ENCODE measurements at places on chromosomes 3 and 15.

DNA sequence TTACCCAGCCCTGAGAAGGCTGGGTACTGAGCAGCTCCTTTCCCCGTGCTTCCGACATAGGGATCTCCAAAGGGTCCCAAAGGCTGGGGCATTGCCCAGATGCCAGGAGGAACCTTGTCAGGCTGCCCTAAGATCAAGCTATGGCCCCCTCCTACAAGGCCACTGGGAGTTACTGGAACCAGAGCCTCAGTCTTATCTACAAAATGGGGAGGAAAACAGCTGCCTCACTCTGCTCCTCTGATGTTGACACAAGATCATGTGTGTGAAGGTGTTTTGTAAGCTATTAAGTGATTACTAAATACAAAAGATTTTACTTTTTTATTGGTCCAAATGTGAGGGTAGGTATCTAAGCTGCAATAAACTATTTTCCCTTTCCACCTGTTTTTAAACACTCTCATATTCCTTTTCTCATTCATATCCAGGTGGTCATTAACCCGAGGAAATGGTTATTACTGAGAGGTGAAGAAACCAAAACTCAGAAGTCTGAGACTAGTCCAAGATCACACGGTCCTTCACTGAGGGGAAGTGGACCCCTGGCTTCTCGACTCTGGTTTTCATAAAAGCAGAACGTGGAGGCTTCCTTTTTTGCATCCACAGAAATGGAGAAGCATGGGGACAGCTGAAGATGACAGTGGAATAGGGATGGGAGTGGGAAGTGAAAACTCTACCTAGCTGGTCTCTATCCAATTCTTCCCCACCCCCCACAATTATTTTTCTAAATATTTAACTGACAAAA lies 1.7 kb downstream of the ARPIN start:
- DNase-seq, result no peak

DNA sequence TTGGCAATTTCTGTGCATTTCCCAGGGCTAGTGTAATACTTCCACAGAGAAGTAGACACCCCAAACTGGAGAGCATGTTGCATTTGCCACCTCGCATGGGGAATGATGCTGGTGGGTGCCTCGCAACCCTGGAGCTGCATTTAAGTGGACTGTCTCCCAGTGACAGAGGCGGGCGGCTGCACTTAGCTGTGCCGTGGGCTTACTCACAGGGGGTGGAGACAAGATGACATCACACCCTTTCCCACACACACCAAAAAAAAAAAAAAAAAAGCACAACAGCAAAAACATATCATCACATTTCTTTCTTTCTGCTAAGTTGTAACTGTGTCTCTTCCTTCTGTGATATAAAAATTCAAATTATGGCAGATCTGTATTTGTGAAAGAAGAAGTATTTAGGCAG lies at the start of gene ABI3BP:
ABI3BP (minus strand) TSS at position 113 of the 400 bp plus-strand sequence; CDS start at position 76, 37 bp downstream.
- DNase-seq, result peak; percentile 36

DNA sequence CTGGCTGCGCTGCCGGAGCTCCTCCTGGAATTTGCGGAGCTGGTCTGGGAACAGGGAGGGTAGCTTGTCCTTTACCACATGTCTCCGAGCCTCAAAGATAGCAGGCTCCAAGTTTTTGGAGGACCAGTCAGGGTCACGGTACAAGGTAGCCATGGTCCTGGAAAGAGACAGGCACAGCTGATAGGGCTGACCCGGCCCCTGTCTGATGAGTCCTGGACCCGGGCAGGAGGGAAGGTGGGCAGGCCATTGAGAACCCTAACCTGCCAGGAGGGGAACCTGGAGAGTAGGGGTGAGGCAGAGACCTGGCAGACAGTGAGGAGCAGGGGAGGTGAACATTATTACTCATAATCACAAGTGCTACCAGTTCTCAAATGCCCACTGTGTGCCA lies 20.4 kb upstream of the EHD4 start:
- DNase-seq, result no peak

GRCh38 chr3:39907981-39908380 lies 98.6 kb downstream of the MYRIP start:
- no peak for DNase-seq

GRCh38 chr15:46751303-46751702 lies 966.0 kb upstream of the SEMA6D start:
- no peak for DNase-seq

- no peak for DNase-seq
These were observed 617.4 kb downstream of the SI start for GRCh38 chr3:164460851-164461250.

GRCh38 chr3:127535901-127536829 lies 54.4 kb downstream of the TPRA1 start:
- no peak for DNase-seq

- no peak for DNase-seq
These were observed 108.9 kb upstream of the ABHD17C start for GRCh38 chr15:80586161-80586560.

GRCh38 chr3:99751649-99752048 lies 66.0 kb upstream of the CMSS1 start:
- no peak for DNase-seq

- DNase-seq, result no peak
These were observed 63.4 kb downstream of the SNRK start for GRCh38 chr3:43349716-43350115.

DNA sequence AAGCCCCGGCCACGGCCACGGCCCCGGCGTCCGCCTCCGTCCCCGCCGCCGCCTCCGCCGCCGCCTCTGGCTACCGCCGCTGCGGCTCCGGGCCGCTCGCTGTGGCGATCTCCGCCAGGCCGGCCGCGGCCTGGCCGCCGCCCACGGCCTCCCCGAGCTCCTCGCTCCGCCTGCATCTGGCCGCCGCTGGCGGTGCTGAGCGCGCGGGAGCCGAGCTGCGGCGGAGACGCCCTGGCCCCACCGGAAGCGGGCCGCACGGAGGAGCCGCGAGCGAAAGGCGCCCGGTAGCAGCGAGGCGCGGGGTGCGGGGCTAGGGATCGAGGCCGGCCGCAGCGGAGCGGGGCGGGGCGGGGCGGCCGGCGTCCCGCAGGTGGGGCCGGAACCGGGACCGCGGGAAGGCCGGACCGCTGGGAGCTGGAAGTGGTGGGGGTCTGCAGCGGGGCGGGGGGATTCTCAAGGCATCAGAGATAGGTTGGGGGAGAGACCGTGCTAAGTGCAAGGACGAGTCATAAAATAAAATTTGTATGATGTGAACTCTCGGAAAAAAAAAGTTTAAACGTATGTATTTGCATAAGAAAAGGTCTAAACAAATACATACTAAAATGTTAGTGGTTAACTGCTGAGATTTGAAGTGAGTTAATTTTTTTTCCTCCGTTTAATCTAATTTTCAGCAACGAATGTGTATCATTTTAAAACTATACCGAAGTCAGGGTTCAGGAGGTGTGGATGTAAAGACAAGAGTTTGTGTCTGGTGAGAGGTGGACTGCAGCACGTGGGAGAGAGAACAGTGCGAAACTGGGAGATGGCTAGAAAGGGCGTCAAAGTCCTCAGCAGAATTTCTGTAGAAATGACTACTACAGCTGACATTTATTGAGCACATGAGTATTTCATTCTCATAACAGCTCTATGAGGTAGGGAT lies at the start of gene AVEN:
AVEN (minus strand) TSS at position 334 of the 919 bp plus-strand sequence; CDS start at position 176, 158 bp downstream.
- no peak for DNase-seq

DNA sequence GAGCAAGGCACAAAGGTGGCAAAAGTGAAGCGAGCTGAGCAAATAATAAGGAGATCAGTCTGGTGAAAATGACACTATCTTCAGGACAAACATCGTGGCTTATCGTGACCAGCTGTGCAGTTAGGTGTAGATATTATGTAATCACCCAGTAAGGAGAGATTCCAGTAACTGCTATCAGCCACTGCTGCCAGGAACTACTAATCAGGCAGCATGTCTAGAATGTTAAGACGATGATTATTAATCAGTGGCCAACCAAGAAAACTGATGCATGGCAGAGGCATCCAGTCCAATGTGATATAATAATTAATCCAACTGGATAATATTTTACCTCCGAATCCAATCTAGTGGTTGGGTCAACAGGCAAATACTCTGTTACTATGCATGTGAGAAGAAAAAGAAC lies 252.7 kb upstream of the ZPLD1 start:
- no peak for DNase-seq
